ENCODE measurements at places on chromosomes 3 and 15.

DNA sequence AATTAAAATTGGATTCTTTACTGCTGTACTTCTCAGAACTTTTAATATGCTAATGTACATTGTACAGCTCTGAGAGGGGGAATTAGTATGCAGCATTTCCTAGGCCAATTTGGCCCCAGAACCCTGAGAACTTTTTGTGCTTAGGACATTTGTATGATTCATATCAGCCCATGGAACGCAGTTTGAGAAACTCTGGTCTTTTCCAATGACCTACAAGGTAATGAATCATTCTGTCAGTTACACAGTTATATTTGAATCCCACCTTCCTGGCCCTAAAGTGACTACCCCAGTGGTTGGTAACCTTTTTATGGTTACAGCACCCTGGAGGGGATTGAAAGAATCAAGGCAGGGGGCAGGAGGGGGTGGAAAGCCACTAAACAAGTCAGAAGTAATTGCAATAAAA lies 25.6 kb upstream of the KBTBD12 start:
- DNase-seq: no peak

- no peak for DNase-seq
Observed at GRCh38 chr3:49133226-49133951, 539 bp upstream of the LAMB2 start.

DNA sequence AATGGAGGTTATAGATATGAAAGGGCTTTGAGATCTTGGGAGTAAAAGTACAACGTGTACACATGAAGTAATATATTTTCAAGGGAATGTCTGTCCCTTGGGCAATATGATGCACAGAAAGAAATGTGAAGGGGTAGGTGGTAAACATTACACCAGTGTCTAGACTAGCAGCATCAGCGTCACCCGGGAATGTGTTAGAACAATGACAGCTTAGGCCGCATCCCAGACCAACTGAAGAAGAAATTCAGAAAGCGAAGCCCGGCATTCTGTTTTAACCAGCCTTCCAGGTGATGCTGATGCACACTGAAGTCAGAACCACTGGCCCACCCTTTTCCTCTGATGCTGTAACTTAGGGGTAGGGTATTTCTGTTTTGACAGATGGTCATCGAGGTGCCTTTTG lies 6.3 kb downstream of the INAFM2 start:
- DNase-seq: no peak

GRCh38 chr3:125309476-125309875 lies 65.6 kb downstream of the ZNF148 start:
- DNase-seq: no peak

DNA sequence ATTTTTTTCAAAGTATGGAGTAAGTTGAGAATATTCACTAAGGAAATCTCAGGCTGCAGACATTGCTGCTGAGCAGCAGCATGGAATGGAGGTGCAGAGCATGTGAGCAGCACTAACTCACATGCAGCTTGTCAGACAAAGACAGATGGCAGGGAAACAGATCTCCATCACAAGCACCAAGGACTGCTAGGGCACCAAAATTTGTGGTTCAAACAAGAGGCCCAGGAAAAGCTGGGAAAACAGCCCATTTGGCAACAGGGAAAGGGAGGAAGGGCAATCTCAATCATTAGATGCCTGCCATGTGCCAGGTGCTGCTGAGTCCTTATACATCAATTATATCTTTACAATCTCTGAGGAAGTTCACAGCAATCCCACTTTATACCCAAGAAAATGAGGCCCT lies 47.2 kb upstream of the EIF1B start:
- no peak for DNase-seq
